ENCODE measurements at places on chromosomes 2 and 18.

- DNase-seq: no peak
Observed at GRCh38 chr2:34578641-34579040, 979.5 kb upstream of the FAM98A start.

DNA sequence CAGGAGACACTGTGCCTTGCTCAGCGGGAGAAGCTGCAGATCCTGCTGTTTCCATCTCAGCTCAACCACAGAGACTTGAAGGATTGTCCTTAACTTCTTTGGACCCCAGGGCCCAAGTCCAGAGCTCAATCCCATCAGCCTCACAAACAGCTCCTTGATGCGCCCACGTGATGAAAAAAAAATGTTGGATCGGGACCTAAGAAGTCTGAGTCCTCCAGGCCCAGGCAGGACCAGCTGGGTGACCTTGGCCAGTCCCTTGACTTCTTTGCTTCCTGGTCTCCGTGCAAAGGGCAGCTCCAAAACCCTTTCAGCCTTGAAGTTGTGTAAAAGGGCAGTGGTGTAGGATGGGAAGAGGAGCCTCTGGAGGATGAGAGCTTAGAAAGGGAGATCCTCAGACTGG, 175.5 kb downstream of the ZFP36L2 start:
- no peak for DNase-seq

- no peak for DNase-seq
Observed at GRCh38 chr18:21257386-21257785, 15.4 kb downstream of the GREB1L start.

- DNase-seq: no peak
Observed at GRCh38 chr2:204591225-204591624, 46.0 kb downstream of the PARD3B start.

- no peak for DNase-seq
Observed at GRCh38 chr2:27991146-27991545, 100.6 kb downstream of the BABAM2 start.

- no peak for DNase-seq
Observed at GRCh38 chr2:55151733-55152433, 80.2 kb downstream of the CLHC1 start.

- no peak for DNase-seq
Observed at GRCh38 chr2:226216575-226216974, 583.0 kb downstream of the IRS1 start.

- no peak for DNase-seq
Observed at GRCh38 chr2:160043265-160043664, 19.1 kb downstream of the PLA2R1 start.

GRCh38 chr2:102768892-102769291, 7.1 kb downstream of the TMEM182 start:
- DNase-seq: no peak

- DNase-seq: no peak
Observed at GRCh38 chr2:35931626-35932025, 424.0 kb upstream of the CRIM1 start.

DNA sequence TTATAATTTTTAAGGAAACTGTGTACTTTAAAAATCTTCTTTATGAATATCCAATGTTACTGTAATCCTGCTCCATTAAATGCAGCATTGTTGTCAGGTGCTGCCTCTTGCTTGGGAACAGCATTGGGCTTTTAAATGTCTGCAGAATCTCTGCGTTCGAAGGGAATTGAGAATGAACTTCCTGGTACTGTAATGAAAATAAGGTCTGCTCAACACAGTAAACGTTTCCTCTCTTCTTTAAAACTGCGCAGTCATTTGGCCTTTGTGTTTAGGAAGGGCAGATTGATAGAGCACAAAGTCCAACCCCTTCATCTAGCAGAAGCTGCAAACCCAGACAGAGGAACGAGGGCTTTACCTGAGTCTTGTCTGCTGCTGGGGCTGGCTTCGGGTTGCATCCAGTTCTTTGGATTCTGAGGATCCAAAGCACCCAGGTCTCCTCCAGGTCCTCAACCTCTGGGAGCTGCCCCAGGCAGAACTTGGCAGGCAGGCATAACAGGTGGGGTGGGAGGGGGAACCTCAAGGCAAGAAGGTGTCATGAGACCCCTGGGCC, 104.5 kb downstream of the UGGT1 start:
- no peak for DNase-seq

DNA sequence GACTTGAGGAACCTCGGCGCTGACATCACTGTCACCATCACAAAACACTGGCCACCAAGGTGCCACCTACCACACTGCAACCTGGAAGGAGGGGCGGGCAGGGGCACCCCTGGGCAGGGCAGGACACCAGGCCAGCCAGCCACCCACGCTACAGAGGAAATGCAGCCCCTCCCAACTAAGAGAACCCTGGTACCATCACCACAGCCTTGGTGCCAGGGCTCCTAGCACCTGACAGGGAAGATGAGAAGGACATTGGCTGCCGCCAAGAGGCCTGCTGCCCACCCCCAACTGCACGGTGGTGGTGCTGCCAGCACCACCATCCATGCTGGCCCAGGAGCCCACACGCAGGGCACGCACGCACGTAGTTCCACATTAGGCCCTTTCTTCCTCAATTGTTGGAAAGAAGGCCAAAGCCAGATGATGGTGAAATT, 88.7 kb downstream of the HDAC4 start:
- no peak for DNase-seq

DNA sequence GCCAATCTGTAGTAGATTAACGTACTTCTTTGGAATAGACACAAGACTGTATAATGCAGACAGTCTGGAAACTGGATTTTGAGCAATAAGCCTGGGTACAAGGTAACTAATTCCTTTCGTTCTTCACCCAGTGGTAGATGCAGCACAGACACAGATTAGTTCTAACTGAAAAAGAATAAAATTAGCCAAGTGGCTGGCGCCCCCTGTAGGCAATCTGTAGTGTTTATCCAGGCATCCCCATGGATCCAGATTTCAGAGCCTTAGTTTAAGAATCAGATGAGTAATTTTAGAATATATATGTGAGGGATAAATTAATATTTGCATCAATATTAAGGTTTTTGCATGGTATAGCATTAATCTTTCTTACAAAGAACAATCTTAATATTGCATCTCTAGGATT, 563.9 kb downstream of the DCC start:
- DNase-seq: no peak
